Activated T-helper 2 cell treated with anti-CD3 and anti-CD28 coated beads, Interferon-gamma antibody, Interleukin-2, Interleukin-4, amounts not matched to agents 10 μg/mL and 5 μg/mL and 100 μg/mL, durations not matched to agents 14 hours and 24 hours and 36 hours (primary cell): ENCODE measurements at places on chromosomes 11 and 22. TPM values are rescaled to one million over a fixed set of nuclear protein-coding genes. Genes with fewer than 3 reads are reported as not detected.

DNA sequence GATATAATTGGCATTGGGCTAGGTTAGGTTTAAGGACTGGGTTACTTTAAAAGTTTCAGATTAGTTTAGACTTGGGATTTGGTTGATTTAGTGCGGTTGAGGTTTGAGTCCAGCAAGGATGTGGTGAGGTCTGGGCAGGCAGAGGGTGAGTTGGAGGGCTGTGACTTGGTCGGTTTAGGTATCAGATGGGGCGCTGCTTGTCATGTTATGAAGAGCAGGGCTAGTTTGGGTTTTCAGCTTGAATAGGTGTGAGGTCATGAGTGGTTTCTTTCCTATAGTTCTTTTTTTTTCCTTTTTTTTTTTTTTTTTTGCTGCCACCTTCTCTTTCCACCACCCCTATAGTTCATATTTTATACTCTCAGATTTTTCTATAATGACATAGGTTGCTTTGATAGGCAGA, 4.8 kb downstream of the CLCF1 start:
- H3K4me1 ChIP-seq, result peaks cover 38% of the 10 kb centered on the region
- no peak overlapping the region for H3K4me3 ChIP-seq
- H3K36me3 ChIP-seq, result peaks cover 9% of the 10 kb centered on the region
- no peak for DNase-seq
- no peak overlapping the region for H3K27ac ChIP-seq
- peaks cover 50% of the 10 kb centered on the region for H3K27me3 ChIP-seq

GRCh38 chr22:37320726-37321677, 38.7 kb downstream of the CYTH4 start:
- DNase-seq, result no peak
- H3K27me3 ChIP-seq, result peaks cover 31% of the 10 kb centered on the region
- H3K4me1 ChIP-seq, result peaks cover 5% of the 10 kb centered on the region
- H3K4me3 ChIP-seq, result no peak overlapping the region

DNA sequence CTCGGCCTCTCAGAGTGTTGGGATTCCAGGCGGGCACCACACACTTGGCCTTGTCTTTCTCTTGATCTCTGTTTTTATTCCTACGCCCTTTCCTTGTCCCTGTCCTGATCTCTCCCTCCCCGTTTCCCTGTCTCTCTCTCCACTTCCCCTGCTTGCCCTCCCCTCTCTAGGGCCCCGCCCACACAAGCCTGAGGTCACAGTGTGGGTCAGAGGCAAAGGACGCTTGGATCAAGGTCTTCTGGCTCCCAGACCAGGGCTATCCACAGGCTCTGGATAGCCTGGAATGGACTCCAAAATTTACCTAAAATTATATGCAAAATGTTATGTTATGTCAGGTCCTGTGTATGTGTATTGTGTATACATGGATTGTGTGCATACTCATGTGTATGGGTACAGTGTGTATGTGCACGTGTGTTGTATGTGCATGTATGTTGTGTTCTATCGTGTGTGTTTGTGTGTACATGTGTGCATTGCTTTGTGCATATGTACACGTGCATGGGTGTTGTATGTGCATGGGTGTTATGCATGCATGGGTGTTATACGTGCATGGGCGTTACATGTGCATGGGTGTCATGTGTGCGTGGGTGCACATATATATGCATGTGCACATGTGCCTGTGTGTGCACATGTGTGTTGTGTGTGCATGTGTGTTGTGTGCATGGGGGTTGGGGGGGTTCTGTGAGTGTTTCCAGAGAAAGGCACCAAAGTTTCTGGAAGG, 38.3 kb downstream of the TP53I11 start:
- DNase-seq, result no peak
- H3K27me3 ChIP-seq, result peaks cover 4% of the 10 kb centered on the region
- H3K27ac ChIP-seq, result no peak overlapping the region
- no peak overlapping the region for H3K4me3 ChIP-seq
- peaks cover 3% of the 10 kb centered on the region for H3K4me1 ChIP-seq

- no peak for DNase-seq
- H3K4me1 ChIP-seq, result peaks cover 6% of the 10 kb centered on the region
- no peaks in the 10 kb centered on the region for H3K27me3 ChIP-seq
- no peak overlapping the region for H3K27ac ChIP-seq
- no peaks in the 10 kb centered on the region for H3K36me3 ChIP-seq
- H3K4me3 ChIP-seq, result no peak overlapping the region
Measured at GRCh38 chr11:33269822-33270221, 12.6 kb downstream of the HIPK3 start.

- H3K4me1 ChIP-seq, result no peaks in the 10 kb centered on the region
- H3K27ac ChIP-seq, result no peak overlapping the region
- H3K36me3 ChIP-seq, result peaks cover 10% of the 10 kb centered on the region
- DNase-seq, result no peak
Measured at GRCh38 chr11:77361184-77361583, 59.7 kb upstream of the GDPD4 start.

DNA sequence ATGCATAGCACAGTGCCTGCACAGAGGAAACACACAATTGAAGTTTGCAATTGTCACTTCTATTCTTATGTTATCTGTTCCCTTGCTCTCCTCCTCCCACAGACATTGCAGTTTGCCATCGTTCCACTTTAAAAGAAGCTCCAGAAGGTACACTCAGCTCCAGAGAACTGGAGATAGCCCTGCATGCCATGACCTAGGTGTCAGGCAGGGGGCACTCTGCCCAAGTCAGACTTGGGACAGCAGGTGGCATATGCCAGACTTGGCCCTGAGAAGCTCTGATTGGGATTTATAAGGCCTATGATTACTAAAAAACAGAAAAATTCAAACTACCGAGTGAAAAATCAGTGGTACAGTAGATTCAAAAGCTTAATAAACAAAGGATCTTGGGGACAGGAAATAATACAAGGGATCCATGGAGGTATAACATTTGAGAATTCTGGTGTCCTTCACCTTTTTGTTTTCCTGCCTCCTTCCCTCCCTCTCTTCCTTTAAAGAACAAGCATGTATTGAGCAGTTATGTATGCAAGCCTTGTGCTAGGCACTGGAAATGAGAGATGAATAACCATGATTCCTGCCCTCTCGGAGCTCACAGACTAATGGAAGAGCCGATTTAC, 40.0 kb downstream of the TENM4 start:
- no peak for DNase-seq
- no peaks in the 10 kb centered on the region for H3K36me3 ChIP-seq
- H3K27ac ChIP-seq, result no peak overlapping the region

GRCh38 chr11:17153757-17154156, 54.0 kb downstream of the PIK3C2A start:
- DNase-seq, result no peak
- H3K27ac ChIP-seq, result peak overlapping the region; percentile 20
- no peaks in the 10 kb centered on the region for H3K27me3 ChIP-seq
- no peak overlapping the region for H3K4me3 ChIP-seq
- H3K36me3 ChIP-seq, result peaks cover 23% of the 10 kb centered on the region

GRCh38 chr11:134267461-134267860, 8.7 kb upstream of the GLB1L3 start:
- DNase-seq, result no peak
- peaks cover 16% of the 10 kb centered on the region for H3K36me3 ChIP-seq
- H3K27me3 ChIP-seq, result no peaks in the 10 kb centered on the region

- peaks cover 4% of the 10 kb centered on the region for H3K36me3 ChIP-seq
- no peaks in the 10 kb centered on the region for H3K27me3 ChIP-seq
Measured at GRCh38 chr22:23245045-23245798, 64.9 kb downstream of the BCR start.

DNA sequence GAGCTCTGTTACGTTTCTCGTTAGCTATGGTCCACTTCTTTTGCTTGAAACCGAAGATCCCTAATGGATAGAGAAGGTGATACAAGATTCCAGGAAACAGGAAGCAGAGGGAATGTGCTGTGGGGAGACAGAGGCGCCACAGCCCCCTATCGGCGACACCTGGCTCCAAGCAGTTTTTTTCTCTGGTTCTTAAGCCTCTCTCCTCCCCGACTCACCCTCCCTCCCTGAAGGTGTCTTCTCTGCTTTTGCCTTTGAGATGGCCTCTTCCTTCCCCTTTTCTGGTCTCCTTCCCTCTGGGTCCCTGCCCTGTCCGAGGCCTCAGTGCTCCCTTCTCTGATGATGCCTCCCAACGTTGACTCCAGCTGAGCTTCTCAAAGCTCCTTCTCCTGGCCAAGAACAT, 14.2 kb upstream of the APOBEC3A start:
- H3K27ac ChIP-seq, result peak overlapping the region; percentile 2
- H3K27me3 ChIP-seq, result peaks cover 40% of the 10 kb centered on the region
- H3K4me1 ChIP-seq, result peaks cover 34% of the 10 kb centered on the region
- no peak for DNase-seq

GRCh38 chr11:26649884-26650283, 72.0 kb downstream of the SLC5A12 start:
- no peaks in the 10 kb centered on the region for H3K36me3 ChIP-seq
- no peaks in the 10 kb centered on the region for H3K4me1 ChIP-seq
- no peak overlapping the region for H3K27ac ChIP-seq
- H3K27me3 ChIP-seq, result no peaks in the 10 kb centered on the region
- H3K4me3 ChIP-seq, result no peak overlapping the region

DNA sequence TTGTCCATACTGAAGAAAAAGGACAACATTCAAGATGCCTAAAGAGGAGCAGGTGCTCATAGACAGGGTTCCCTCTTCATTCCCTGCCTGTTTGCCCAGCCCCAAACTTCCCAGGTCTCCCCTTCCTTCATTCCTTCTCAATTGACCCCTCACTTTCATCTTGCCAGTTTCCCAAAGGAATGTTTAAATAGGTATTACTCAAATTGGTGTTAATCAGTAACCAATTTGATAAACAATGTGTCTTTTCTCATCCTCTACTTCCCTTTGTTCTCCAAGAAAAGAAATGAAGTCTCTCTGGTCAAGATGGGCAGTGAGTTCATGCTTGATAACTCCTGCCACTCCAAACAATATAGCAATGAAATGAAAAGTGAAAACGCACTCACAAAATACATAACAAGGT, 101.9 kb downstream of the TMPRSS5 start:
- peaks cover 44% of the 10 kb centered on the region for H3K27me3 ChIP-seq
- H3K27ac ChIP-seq, result no peak overlapping the region
- DNase-seq, result no peak
- no peaks in the 10 kb centered on the region for H3K4me1 ChIP-seq
- H3K36me3 ChIP-seq, result no peaks in the 10 kb centered on the region

DNA sequence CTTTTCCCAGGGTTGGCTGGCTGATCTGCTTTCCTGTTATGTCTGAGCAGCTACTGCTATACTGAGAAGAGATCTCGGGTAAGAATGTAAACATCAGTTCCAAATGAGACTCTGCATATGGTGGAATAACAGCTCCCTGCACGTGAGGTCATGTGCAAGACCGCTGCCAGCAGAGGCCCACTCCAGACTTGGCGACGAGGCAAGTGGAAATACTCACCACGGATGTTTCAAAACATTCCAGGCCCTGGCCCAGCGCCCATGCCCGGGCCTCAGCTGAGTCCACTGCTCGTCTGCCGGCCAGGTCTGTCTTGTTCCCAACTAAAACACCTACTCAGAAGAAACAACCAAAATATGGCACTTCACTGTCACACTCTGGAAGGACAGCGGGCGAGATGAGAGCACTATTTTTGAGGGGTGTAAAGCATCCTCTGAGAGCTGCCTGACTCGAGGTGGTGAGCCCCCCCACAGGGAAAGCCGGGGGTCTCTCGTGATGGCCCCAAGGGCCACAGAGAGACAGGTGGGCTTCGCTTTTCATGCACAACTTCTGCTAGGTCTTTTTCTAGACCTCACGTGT, 13.1 kb downstream of the IFT27 start:
- H3K4me3 ChIP-seq, result no peak overlapping the region
- DNase-seq, result no peak
- H3K27ac ChIP-seq, result no peak overlapping the region
- H3K27me3 ChIP-seq, result no peaks in the 10 kb centered on the region
- peaks cover 2% of the 10 kb centered on the region for H3K36me3 ChIP-seq

GRCh38 chr11:58923300-58923788, 15.9 kb upstream of the GLYATL1 start:
- H3K4me1 ChIP-seq, result peaks cover 12% of the 10 kb centered on the region
- H3K36me3 ChIP-seq, result no peaks in the 10 kb centered on the region
- peaks cover 5% of the 10 kb centered on the region for H3K27me3 ChIP-seq
- no peak overlapping the region for H3K27ac ChIP-seq
- no peak overlapping the region for H3K4me3 ChIP-seq

The OR51B4 gene
- total RNA-seq, result not detected in 2 replicates

The RAB36 gene
- not detected in 2 replicates for total RNA-seq

The GAB4 gene
- total RNA-seq, result 0.07 TPM in 1 of 2 replicates, not detected in the other

The GPR83 gene
- total RNA-seq, result 0.05 TPM in 1 of 2 replicates, not detected in the other

The UQCC3 gene
- 8.0 and 9.5 TPM in 2 replicates for total RNA-seq

The CASP1 gene
- total RNA-seq, result 11.6 and 13.5 TPM in 2 replicates

The SMCO4 gene
- total RNA-seq, result 40.8 and 41.5 TPM in 2 replicates

The SYT7 gene
- 0.09 and 0.30 TPM in 2 replicates for total RNA-seq

The HTR3A gene
- not detected in 2 replicates for total RNA-seq

The MUC5AC gene
- total RNA-seq, result not detected in 2 replicates
